Heart right ventricle (tissue), 16 donors: ENCODE measurements at places on chromosomes 5 and 9. TPM values are rescaled to one million over a fixed set of nuclear protein-coding genes. Genes with fewer than 3 reads are reported as not detected.

Gene GABRG2
- not detected for polyA plus RNA-seq

Gene MATR3
- polyA plus RNA-seq, result 134 TPM

Gene SPAAR
- 20.8 TPM for polyA plus RNA-seq

Gene IL9
- not detected for polyA plus RNA-seq

Gene CCL27
- polyA plus RNA-seq, result not detected

Gene PHYHD1
- 49.2 TPM for polyA plus RNA-seq

Gene CACNA1B
- polyA plus RNA-seq, result 0.07 TPM

Gene HIGD2A
- 349 TPM for polyA plus RNA-seq

Gene DRD1
- polyA plus RNA-seq, result not detected

Gene SOHLH1
- polyA plus RNA-seq, result not detected

- no peak for DNase-seq
Observed at GRCh38 chr5:79851391-79851863, 139.6 kb downstream of the MTX3 start.

- DNase-seq, result no peak
Observed at GRCh38 chr5:125834438-125835115, 588.6 kb upstream of the GRAMD2B start.

GRCh38 chr5:126998201-126998631 lies 32.1 kb downstream of the MARCHF3 start:
- DNase-seq, result no peak

DNA sequence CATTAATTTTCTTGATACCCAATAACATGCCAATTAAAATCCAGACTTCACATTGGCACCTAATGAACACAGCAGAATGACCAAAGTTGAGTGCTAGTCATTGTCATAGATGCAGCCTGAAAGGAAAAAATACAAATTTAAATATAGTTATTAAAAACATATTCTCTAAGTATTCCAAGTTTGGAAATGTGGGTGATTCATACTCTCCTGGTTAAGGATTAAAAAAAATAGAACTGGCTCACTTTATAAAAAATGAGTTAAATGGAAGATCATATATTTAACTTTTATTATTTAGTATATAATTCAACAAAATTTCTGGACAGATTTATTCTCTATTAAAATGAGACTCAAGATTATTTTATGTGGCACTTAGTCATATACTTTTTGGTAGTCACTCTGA lies 33.2 kb upstream of the RICTOR start:
- DNase-seq, result no peak

- no peak for DNase-seq
Observed at GRCh38 chr5:38535248-38535750, 21.1 kb downstream of the LIFR start.

GRCh38 chr5:150179019-150179620 lies 10.7 kb upstream of the SLC6A7 start:
- DNase-seq, result no peak

GRCh38 chr5:176401281-176402205 lies 13.0 kb downstream of the HIGD2A start:
- DNase-seq, result no peak

DNA sequence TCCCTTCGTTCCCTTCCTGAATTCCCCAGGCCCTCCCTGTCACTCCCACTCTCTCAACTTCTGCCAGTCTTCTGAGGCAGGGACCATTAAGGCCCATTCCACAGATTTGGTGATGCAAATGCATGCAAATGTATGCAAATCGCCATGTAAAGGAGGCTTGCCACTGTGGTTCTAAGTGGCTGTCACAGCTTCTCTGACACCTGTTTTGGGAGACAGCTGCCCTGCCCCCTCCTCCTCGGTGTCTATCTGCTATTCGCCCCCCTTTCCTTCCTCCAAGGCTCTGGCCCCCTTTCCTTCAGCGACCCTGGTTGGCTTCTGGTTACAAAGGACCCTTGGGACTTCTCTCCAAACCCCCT lies 10.5 kb upstream of the ARAP3 start:
- no peak for DNase-seq

DNA sequence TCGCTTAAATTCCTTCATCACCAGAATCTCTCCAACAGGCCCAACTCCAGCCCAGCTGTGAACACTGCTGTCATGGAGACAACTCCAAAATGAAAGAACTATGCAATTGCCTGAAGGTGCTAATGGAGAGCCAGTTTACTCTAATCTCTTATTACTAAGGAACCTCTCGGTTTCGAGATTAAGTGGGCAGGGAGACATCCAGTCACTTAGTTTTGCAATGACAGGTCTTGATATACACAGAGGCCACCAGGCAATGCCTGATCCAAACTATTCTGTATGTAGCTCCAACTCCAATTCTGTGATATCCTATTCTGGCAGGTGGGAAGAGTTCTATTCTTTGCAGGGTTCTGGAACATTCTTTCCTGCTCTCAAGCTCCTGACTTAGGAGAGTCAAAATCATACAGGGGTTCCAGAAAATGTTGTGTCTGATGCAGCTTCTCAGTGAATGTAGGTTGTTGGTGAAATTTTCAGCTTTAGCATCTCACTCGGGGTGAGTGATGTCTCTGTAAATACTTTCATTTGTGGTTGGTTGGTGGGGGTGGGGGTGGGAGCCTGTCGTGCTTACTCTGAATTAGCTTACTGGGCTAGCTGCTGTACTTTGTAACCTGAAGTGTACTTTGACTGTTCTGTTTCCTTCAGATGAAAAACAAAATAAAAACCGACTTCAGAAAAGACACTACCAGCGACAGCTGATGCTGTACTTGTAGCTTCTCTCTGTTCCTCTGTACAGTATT lies 170.9 kb downstream of the PALM2AKAP2 start:
- DNase-seq, result no peak

DNA sequence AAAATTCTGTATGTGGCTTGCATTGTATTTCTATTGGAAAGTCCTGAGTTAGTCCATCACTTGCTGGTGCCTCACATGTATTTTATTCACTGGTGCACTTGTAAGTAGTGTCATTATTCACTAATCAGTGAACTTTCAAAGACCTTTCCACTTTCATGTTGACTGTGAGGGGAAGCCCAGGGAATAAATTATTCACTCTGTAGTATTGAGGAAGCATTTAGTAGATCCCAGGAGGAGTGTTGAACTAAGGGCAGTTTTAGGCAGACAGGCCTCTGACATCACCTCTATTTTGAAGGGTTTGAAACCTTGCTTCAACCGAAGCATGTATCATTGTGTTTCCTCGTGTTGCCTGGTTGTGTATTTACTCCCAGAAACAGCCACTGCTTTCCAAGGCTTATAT lies 705.4 kb upstream of the RIOK2 start:
- no peak for DNase-seq

GRCh38 chr5:128035689-128036088 lies 47.9 kb upstream of the SLC12A2 start:
- DNase-seq, result no peak

GRCh38 chr9:95721061-95721531 lies 154.4 kb upstream of the ERCC6L2 start:
- DNase-seq, result no peak

DNA sequence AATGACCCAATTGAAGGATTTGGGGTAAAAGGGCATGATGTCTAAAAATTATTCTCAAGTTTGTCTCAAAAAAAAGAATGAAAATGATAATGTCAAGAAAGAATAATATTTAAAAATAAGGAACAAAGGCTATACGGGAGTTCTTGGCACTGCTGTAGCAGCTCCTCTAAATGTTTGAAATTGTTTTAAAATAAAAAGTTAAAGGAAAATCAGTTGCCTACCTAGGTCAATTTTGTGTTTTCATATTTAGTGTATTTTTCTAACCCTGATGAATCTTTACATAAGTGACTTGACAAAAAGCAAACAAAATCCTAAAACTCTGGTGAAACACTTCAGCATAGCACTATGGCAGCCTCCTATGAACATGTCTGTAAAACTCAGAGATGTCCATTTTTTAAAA lies 56.4 kb downstream of the ALDH1A1 start:
- no peak for DNase-seq

GRCh38 chr9:132125944-132126679 lies 35.7 kb upstream of the NTNG2 start:
- DNase-seq, result no peak

GRCh38 chr9:99682870-99683269 lies 138.8 kb upstream of the NR4A3 start:
- no peak for DNase-seq

- DNase-seq, result no peak
Observed at GRCh38 chr9:109451311-109452025, 46.6 kb downstream of the PTPN3 start.

DNA sequence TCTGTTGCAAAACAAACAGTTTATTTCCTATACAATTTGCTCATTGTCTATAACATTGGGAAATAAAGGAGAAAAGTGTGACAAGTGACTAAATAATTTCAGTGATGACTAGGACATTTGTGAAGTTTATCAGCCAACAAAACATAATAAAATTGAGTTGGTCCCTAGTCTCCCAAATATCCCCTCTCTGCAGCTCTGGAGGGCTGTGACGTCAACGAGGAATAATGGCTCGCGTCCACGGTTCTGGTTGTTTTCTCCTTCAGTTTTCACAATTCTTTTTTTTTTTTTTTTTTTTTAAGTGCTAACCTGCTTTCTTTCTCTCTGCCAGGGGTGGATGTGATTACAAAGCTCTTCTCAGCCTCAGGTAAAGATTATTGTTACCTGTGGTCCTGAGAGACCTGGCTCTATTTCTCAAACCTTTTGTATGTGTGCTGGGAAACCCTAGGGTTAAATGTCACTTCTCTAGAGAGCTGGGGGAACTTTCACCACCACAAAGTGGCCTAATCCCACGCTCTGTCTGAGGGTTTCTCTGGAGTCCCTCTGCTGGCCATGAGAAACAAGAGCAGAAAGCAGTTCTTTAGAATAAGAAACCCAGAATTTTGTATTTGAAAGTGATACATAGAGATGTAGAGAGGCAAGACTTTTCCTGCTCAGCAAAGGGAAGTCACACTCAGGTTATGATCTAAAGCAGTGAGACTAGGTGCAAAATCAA lies 36.2 kb upstream of the ANKRD55 start:
- DNase-seq, result no peak

- no peak for DNase-seq
Observed at GRCh38 chr5:94228791-94229190, 389.6 kb downstream of the KIAA0825 start.

GRCh38 chr9:89919171-89919681 lies 314.4 kb downstream of the GADD45G start:
- DNase-seq, result peak; percentile 33

DNA sequence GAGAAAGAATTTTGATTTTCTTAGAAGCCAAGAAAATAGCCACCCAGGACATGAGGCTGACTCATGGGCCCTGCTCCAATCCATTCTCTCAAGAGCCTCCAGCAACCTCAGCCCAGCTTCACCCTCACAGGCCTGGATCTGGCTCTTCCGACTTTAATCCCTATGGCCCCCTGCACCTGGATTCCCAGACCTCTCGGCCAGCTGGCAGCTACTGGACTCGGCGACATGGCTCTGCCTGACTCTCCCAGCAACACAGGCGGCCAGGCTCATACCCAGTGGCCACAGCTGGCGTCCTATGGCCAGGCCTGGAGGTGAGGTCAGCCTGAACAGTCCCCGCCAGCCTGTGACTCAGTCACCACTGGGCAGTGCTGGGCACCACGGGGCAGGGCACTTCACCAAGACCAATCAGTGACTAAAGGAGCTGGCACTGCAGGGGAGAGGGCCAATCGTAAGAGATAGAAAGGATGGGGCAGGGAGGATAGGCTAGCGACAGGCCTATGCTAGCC lies 6.2 kb upstream of the PDLIM4 start:
- peak; percentile 2 for DNase-seq

GRCh38 chr5:179905161-179905560 lies 2.5 kb downstream of the TBC1D9B start:
- DNase-seq, result no peak

DNA sequence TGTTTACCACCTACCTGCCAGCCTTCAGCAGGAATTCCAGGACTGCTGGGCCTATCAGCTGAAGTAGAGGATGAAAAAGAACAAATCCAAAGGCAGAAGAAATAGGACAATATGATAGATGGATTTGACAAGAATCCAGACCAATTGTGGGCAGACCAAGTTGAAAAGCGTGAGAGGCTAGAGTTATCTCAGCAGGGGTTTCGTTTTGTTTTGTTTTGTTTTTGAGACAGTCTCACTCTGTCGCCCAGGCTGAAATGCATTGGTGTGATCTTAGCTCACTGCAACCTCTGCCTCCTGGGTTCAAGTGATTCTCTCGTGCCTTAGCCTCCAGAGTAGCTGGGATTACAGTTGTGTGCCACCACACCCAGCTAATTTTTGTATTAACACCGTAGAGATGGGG lies 113.2 kb downstream of the PALM2AKAP2 start:
- no peak for DNase-seq

GRCh38 chr5:13987843-13988464 lies 43.5 kb upstream of the DNAH5 start:
- DNase-seq, result peak; percentile 38

- no peak for DNase-seq
Observed at GRCh38 chr5:8647111-8647510, 778.2 kb downstream of the MTRR start.

DNA sequence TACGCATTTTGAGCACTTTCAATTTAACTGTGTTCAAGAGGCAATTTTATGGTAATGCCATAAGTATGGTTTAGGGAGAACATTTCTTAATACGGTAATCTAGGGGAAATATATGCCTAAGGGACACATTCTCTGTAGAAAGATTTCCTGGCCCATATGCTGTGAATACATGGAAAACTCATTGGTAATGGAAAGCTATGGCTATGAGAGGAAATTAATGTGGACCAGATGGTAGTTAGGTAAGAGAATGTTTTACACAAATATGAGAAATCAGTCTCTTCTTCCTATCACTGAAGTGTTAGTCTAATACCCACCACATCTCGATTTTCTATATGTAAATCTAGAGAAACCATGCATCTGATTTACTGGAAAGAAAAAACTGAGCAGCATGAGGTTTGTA lies 105.0 kb downstream of the SEMA6A start:
- DNase-seq, result no peak

DNA sequence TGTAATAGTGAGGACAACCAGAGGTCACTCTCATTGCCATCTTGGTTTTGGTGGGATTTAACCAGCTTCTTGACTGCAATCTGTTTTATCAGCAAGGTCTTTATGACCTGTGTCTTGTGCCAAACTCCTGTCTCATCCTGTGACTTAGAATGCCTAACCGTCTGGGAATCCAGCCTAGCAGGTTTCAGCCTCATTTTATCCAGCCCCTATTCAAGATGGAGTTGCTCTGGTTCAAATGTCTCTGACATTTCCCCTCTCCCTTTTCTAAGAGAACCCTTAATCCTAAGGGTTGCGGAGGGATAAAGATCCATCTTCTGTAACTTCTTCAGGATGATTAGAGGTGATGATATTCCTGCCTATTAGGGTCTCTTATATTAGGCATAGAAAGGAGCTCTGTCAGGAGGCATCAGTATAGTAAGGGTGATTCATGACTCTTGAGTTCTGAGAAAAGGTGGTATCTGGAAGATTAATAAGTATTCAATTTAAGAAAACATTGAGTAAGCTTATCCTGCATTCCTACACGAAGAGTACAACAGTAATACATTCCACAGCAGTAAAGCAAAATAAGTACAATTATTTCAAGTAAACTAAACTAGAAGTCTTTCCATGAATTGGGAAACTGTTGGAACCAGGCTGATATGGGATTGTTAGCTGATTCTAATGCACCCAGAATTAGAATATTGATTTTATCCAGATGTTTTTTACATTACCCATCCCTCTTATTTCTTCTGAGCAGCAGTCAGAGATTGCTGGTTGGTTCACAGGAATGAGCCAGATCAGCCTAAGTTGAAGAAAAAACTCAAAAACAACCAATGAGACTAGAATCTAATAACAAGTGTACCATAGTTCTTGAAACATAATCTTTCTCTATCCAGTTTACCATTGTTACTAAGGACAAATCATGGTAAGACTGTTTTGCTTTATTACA lies 39.9 kb downstream of the SHC3 start:
- DNase-seq, result no peak
